ENCODE measurements at places on chromosomes 3 and 15.

DNA sequence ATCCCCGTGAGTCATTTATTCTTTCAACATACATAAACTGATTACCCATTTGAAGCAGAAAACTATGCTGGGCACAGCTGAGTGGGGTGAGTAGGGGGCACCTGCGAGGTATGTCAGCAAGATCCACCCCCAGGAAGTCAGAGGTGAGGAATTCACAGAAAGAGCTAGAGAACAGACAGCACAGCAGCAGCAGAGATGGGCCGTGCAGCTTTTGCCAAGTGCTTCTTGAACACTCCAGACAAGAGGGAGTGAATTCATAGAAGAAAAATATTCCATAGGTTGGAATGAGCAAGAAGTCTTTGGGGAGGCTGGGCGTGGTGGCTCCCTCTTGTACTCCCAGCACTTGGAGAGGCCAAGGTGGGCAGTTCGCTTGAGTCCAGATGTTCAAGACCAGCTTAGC lies 9.4 kb upstream of the ADCY5 start:
- DNase-seq, result no peak

DNA sequence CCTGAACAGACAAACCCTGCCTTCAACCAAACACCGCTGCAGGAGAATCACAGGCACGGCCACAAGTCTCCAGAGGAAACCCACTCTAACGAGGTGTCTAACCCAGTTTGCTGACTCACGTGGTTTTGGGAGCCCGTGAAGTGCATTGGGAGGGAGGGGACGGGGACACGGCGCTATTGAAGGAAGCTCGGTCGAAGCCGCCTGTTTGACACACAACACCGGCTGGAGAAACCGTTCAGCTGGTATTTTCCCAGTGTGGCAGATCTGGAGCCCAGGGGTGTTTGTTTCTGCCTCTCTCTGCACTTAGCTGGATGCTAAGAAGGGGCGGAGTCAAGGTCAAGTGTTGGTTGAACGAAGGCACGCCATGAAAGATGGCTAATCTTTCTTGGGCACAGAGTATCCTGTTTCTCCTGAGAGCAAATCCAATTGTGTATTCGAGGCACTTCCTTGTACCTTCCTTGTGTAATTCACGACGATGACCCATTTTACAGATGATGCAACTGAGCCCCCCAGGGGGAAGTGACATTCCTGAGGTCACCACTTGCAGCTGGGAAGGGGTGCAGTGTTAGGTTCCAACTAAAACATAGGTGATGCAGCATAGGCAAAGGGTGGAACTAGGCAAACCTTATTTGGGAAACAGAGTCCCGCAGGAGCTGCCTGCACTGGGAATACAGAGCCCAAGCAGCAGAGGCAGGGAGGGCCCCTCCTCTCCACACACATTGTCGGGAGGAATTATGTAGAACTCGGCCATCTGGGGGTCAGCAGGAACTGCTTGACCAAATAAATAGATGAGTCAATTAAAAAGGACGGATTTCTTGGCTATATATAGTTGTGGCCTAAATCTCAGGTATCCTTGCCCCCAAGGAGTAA lies 22.5 kb downstream of the SLC6A6 start:
- peak; percentile 69 for DNase-seq

- DNase-seq, result no peak
Measured at GRCh38 chr3:42130007-42130328, 38.8 kb downstream of the TRAK1 start.

GRCh38 chr3:25648107-25648535 lies 16.6 kb downstream of the TOP2B start:
- DNase-seq, result peak; percentile 91

DNA sequence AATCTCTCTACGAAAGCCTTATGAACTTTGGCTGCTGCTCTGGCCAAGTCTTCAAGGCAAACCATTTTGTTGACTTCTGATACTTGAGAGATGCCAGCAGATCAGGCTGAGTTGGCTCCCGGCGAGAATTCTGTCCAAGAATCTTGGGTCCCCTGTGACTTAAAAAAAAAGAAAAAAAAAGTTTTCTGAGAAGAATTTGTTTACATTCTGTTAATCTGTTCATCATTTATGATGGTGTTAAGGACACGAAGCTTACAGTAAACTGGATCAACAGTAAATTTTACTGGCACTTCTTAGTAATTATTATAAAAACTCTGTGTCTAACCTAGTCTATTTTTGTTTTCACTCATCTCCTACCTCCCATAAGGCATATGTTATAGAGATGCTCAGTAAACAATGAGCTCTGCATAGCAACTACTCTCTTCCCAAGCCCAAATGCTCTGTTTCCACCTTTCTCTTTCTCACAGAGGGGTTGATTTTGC lies 320.9 kb upstream of the RASGRP1 start:
- no peak for DNase-seq

DNA sequence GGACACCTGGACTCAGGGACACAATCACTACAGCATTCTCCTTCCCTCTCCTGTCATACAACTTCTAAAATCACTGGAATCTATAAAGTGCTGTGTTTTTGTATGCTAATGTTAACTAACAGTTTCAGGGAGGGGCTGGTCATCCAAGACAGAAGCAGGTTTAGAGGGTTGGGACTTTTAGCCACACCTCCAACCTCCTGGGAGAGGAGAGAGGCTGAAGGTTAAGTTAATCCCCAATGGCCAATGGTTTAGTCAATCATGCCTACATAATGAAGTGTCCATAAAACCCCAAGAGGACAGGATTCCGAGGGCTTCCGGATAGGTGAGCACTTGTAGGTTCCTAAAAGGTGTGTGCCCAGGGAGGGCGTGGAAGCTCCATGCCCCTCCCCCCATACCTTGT lies 219.3 kb upstream of the CTNNB1 start:
- no peak for DNase-seq

DNA sequence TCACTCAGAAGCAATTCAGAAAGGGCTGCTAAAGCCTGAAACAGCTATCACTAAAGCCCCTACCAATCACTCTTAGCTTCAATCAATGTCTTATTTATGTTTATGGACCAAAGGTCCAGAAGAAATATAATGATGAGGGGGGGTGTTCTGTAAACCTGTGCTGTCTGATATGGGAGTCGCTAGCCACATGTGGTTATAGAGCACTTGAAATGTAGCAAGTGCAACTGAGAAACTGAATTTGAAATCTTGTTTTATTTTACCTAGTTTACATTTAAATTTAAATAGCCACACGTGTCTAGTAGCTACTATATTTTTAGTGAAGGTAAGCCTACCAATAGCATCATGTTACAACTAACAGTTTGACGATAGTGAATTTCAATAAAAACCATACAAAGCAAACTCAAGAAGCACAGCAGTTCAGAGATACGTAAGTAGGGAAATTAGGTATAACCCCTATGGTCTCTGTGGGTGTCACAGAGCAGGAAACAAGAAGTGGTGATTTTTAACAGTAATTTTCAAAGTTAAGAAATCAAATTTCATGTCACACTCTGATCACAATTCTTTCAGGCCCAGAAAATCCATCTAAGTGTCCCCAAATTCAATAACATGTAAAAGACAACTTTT lies 3.6 kb downstream of the POU1F1 start:
- DNase-seq, result no peak

DNA sequence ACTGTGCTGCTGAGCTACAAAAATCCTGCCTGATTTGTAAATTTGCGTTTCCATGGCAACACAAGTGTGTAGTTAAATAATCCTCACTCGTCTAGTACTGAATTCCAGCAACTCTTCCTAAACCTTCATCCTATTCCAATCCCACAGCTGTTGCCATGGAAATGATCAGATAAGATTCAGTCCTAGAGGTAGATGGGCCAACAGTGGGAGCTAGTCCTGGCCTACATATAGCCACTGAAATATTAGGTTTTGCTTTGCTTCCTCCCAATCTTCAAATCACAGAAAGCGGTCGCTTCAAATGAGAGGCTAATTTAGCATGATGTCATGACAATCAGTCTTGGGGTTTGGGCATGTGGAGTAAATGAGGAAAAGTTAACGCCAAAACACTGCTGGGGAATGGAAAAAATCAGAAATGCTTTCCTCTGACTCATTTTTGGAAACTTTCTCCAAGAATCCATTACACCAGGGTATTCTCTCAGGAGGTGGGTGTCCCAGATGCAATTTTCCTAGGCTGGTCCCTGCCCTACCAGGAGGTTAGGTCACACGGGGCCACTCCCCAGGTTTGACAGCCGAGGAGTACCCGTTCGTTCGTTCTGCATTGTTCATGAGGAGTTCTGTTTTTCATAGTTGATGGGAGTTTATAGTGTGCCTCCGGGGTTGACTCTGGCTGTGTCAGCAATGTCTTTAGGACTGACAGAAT lies 159.2 kb upstream of the SLCO3A1 start:
- no peak for DNase-seq

DNA sequence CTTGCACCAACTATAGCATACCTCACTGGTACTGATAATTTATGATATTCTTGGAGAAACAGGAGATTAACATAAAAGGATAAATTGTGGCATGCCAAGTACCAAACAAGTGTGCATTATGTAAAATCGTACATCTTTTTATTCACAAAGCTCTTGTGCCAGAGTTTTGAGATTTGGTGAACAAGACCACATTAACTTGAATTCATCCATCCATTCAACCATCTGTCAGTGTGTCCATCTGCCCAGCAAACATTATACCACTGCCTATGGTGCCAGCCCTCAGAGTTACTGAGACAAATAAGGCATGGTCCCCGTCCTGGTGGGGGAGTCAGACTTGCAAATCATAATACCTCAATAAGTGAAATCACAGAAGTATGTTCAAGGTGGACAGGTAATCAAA lies 17.0 kb upstream of the NEO1 start:
- no peak for DNase-seq
